NCI-H526 (cell line): ENCODE measurements at places on chromosomes 4 and X.

GRCh38 chrX:120604361-120604782, 471 bp downstream of the MCTS1 start:
- DNase-seq = peak; percentile 58

DNA sequence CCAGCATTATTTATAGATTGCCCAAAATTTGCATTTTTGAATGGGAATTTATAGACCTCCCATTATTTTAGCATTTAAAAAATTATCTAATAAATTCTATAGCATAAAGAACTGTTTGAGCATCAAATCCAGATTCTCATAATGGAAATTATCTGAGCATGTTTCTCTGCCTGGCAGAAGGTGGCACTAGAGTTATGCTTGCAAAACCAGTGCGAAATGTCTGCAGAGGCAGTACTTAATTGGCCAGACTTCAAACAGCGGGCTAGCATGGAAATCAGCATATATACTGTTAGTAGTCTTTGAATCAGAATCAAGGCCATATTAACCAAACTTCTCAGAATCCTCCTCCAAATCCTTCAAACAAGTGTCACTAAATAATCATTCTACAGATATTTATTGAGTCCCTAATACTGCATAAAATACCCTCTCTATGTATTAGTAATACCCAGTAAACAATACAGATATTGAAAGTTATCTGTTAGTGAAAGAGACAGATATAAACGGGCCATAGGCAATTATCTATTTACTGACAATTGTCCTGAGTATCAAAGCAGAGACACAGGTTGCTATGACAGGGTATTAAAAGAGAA, 78.7 kb upstream of the DCLK2 start:
- peak; percentile 85 for DNase-seq

DNA sequence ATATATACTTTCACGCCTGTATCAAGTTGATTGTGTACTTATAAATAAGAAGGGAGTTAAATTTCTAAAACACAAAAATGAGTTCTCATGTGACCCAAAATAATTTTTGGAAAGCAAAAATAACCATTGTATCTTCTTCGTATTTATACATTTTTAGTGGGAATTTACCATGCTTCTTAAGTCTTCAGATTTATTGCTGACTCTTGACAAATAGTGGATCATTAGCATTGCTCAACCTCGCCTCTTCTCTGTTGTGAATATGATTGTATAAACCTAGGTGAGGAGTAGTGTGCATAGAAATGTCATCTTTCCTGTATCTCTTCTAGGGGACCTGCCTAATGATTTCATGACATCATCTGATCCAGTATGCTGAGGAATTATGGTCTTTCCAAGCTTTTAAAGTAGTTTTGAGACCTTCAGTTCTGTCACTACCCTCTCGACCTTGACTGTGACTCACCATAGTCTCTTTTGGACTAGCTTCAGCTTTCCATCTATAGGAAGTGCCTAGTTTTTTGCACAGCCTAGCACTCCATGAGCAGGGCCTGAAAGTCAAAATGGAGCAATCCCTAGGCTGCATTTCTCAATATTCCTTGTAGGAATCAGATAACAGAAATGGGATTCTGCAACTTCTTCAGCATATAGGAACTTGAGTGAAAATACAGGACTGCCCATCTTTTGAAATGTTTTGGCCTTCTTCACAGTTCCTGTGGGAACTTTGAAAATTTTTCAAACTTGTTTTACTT, 157.6 kb downstream of the ARX start:
- DNase-seq = no peak

DNA sequence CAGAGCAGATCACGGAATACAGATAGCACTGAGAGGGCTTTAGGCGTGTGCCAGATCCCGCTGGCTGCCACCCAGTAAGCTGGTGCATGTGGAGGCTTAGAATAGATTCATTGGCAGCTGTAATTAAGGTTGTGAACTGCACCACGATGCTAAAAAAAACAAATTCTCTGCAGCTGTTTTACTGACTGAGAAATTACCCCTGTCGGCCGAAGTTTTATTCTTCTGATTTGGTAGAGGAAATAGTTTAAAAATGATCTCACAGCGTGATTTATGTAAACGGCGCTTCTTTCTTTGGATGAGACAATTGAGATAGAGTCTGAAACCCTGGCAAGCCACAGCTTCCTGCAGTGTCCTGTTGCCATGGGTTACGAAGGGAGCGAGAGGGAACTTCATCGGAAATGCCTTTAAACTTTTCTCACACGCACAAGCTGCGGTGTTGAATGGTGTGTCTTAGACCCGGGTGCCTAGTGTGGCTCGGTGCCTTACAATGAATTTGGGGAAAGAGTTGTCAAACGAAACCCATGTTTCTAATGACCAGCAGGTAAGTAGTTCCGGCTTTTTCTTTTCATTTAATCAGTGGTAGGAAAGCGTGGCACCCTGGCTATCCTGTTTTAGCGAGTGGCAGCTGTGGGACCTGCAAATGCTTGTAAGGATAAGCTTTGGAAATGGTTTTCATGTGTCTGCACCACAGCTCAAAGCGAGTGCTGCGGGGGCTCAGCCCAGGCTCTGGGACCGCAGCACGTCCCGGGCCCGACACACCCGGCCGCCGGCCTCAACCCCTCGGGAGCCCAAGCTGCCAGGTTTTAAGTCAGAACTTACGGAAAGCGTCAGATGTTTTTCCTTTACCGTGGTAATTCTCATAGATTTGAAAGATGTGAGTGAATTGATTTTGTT, 71.7 kb upstream of the HGFAC start:
- no peak for DNase-seq

DNA sequence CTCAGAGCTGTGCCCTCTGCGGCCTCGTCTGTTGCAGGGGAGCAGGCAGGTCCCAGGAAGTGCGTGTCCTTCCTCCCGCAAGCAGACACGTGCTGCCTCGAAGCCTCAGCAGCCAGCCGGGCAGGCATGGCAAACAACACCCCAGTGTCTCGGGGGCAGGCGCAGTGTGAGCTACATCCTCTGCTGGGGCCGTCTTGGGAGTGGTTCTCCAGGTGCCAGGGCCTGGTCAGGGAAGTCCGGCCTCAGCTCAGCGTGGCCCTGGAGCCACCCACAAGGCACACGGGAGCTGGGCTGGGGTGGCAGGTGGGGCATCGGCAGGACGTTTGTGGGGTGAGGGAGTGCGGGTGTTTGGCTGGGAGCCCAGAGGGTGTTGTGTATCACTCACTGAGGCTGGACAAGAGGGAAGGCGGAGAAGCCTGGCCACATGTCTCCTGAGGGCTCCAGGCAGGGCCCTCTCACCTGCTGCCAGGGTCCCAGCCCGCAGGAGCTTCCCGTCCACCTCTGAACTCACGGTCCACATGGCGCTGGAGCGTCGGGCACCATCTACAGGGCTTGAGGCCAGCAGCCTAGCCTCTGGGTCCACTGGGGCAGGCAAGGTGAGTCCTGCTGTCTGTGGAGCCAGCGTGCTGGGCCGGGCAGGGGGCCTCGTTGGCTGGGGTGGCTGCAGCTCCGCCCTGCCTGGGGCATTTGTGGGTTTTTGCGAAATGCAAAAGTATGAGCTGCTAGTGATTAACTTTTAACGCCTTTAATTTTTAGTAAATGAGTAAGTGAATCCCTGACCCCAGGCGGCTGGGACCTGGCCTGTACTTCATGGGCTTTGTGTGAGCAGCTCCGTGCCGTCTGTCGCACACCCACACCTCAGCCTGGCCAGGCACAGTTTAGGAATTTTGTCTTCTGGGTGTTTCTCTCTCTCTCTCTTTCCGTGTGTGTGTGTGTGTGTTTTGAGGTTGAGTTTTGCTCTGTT, 17.3 kb upstream of the UVSSA start:
- no peak for DNase-seq

DNA sequence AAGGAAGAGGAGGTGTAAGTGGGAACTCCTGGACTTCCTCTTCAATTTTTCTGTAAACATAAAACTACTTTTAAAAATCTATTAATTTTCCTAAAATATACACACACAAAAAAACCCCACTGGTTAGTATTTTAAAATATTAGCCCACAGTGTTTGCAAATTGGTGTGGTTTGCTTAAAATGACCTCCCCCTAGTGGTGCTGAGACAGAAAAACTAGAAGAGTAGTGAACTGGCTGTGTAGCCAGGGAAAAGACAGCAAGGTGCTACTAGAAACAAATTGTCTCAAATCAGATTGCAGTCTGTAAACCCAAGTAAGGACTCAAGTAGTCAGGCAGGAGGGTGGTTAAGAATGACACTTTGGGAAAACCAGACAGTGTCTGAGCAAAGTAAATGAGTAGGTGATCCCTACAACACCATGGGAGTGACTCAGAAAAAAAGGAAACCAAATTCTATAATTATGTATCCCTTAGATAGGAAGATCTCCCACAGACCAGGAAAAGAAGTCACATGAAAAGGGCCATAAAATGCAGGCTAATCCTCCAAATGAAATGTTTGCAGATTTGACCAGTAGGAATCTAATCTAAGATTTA, 26.0 kb downstream of the AMTN start:
- peak; percentile 29 for DNase-seq

DNA sequence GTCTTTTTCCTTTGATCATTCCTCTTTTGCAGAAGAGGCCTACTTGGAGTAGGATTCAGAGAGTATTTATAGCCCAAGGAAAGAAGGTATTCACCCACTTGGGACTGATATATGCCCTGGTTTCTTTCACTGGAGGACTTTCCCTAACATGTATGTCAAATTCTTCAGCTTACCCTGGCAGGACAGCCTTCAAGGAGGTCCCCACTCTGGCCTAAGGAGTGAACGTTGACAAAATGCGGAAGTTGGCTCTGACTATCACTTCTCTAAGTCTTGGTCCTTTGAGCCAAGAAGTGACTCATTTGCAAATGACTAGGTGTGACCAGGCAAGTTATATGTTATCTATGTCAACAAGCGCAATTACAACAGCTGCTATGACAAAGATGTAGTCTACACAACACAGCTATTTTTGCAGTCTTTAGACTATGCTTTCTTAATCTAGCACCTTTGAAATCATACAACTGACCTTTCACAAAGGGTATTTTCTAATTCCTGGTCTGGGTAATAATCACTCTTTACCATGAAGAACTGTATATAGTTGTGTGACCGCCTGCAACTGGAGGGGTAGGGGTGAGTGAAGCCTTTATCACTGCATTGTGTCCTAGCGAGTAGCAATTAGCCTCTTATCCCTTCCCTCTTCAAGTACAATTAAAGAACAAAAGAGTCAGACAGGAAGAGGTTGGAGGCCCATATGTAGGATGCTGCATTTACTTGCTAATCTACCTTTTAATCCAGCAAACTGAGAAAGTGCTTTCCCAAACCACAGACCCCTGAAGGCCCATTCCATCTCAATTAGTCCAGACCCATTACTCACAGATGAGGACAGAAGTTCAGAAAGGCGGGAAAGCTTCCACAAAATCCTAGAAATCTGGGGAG, 50.1 kb downstream of the RASGEF1B start:
- DNase-seq = no peak

GRCh38 chr4:179662522-179662921, 2220.3 kb upstream of the AGA start:
- no peak for DNase-seq

GRCh38 chr4:97404876-97405523, 738.3 kb downstream of the STPG2 start:
- no peak for DNase-seq

DNA sequence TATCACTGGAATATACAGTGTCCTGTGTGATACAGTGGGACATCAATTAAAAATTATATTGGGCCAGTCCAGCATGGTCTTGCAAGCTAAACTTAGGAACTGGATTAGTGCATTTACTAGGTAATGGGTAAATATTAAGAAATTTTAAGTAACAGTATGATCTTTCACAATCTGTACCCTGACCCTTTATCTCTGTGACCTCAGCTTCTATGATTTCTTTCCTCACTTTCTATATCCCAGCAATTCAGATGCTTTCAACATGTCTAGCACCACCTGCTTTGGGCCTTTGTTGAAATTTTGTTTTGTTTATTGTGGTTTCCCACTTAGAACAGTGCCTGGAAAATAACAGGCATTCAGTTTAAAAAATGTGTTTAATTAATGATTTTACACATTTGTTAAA, 2295.4 kb downstream of the ARAP2 start:
- DNase-seq = no peak
